Neural crest cell (in vitro differentiated cells): ENCODE measurements at places on chromosomes 1 and 21. TPM values are rescaled to one million over a fixed set of nuclear protein-coding genes. Genes with fewer than 3 reads are reported as not detected.

DNA sequence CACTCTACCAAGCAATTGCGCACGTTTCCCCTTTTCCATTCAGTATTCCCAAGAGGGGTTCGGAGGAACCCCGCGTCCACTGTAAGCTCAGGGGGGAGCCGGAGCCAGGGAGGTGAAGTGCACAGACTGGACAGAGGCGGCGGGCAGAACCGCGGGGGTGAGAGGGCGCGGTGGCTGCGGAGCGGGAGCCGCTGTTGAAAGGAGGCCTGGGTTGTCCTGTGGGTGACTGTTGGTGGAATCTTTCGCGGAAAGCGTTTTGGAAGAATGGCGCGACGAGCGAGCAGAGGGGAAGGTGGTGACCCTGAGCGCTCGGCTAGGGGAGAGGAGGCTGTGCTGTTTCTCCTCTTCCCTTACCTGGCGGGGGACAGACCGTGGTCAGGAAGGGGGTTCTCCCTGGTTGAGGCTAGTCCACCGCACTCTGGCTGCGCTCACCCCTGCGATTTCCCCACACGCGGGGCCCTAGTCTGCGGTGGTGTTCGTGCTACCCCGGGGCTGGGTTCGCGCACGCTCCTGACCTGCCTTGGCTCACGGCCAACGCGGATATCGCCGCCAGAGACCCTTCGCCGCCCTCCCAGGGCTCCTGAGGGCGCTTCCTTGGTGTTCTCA is 92.8 kb downstream of the PRKAB2 start:
- peaks cover 12% of the 10 kb centered on the region for H3K4me1 ChIP-seq
- no peak overlapping the region for H3K4me3 ChIP-seq
- H3K27ac ChIP-seq, result no peak overlapping the region
- no peak for DNase-seq
- peaks cover 96% of the 10 kb centered on the region for H3K27me3 ChIP-seq
- H3K36me3 ChIP-seq, result peaks cover 7% of the 10 kb centered on the region

GRCh38 chr1:1449099-1449739 is at the start of gene ATAD3C:
Gene ATAD3C (plus strand): TSS chr1:1449689. CDS start chr1:1450684, 995 bp downstream.
- H3K36me3 ChIP-seq, result no peaks in the 10 kb centered on the region
- no peak within 1 kb of the TSS for H3K27ac ChIP-seq
- peaks cover 7% of the 10 kb centered on the region for H3K27me3 ChIP-seq
- H3K4me3 ChIP-seq, result no peak within 1 kb of the TSS
- DNase-seq, result no peak
- no peaks in the 10 kb centered on the region for H3K4me1 ChIP-seq

DNA sequence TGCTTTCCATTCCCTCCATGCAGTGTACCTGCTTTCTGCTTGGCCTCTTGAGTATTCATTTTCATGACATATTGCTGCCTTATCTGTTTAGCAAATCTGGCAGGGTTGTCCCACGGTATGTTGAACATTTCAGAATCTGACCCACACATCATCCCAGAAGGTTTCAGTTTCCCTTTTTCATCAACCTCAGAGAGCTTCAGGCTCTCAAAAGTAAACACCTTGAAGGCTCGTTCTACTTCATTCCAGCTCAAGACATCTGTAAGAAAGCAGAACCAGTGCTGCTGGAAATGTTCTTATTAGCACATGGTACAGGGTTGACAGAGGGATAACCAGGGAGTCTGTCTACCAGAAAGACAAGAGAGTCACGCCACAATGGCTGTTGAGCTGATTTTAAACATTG is 103.6 kb downstream of the SPAG17 start:
- H3K36me3 ChIP-seq, result no peaks in the 10 kb centered on the region
- H3K27ac ChIP-seq, result no peak overlapping the region
- H3K4me3 ChIP-seq, result no peak overlapping the region
- no peaks in the 10 kb centered on the region for H3K27me3 ChIP-seq
- no peak for DNase-seq

DNA sequence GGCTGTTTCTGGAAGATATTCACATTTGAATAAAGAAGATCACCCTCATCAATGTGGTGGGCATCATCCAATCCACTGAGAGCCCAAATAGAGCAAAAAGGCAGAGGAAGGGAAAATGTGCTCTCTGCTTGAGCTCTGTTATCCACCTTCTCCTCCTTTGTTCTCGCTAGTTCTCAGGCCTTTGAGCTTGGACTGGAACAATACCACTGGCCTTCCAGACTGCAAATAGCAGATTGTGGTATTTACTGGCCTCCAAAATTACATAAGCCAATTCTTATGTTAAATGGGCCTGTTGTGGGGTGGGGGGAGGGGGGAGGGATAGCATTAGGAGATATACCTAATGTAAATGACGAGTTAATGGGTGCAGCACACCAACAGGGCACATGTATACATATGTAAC is 219.3 kb downstream of the C1orf94 start:
- H3K4me3 ChIP-seq, result no peak overlapping the region
- no peak for DNase-seq
- peaks cover 3% of the 10 kb centered on the region for H3K36me3 ChIP-seq
- peaks cover 17% of the 10 kb centered on the region for H3K27me3 ChIP-seq
- no peaks in the 10 kb centered on the region for H3K4me1 ChIP-seq

Gene ADAMTSL4
- 0.32 and 0.44 TPM in 2 replicates for total RNA-seq

- no peaks in the 10 kb centered on the region for H3K27me3 ChIP-seq
- peaks cover 6% of the 10 kb centered on the region for H3K36me3 ChIP-seq
- H3K27ac ChIP-seq, result no peak overlapping the region
- H3K4me1 ChIP-seq, result peaks cover 14% of the 10 kb centered on the region
Measured at GRCh38 chr1:42282867-42283583, 52.0 kb downstream of the FOXJ3 start.

- DNase-seq, result no peak
- H3K4me1 ChIP-seq, result no peaks in the 10 kb centered on the region
- no peaks in the 10 kb centered on the region for H3K36me3 ChIP-seq
- no peak overlapping the region for H3K4me3 ChIP-seq
- peaks cover 19% of the 10 kb centered on the region for H3K27me3 ChIP-seq
Measured at GRCh38 chr1:112251766-112252506, 144.1 kb upstream of the CTTNBP2NL start.

Gene MYCL
- 23.0 and 25.8 TPM in 2 replicates for total RNA-seq

- no peaks in the 10 kb centered on the region for H3K27me3 ChIP-seq
- no peak for DNase-seq
- H3K4me3 ChIP-seq, result peak overlapping the region; percentile 7
- H3K36me3 ChIP-seq, result peaks cover 5% of the 10 kb centered on the region
- peak overlapping the region; percentile 97 for H3K27ac ChIP-seq
- peaks cover 24% of the 10 kb centered on the region for H3K4me1 ChIP-seq
Measured at GRCh38 chr1:155872527-155872926, 13.2 kb downstream of the SYT11 start.

GRCh38 chr21:38334866-38335265 is 78.1 kb downstream of the KCNJ15 start:
- no peaks in the 10 kb centered on the region for H3K36me3 ChIP-seq
- DNase-seq, result no peak
- no peak overlapping the region for H3K27ac ChIP-seq
- no peak overlapping the region for H3K4me3 ChIP-seq
- H3K4me1 ChIP-seq, result no peaks in the 10 kb centered on the region
- no peaks in the 10 kb centered on the region for H3K27me3 ChIP-seq

GRCh38 chr1:1430114-1430982 is 5.1 kb upstream of the VWA1 start:
- H3K36me3 ChIP-seq, result no peaks in the 10 kb centered on the region
- H3K27me3 ChIP-seq, result peaks cover 29% of the 10 kb centered on the region
- peak overlapping the region; percentile 61 for H3K4me3 ChIP-seq

Gene LINGO4
- not detected in 2 replicates for total RNA-seq

Gene WNT3A
- not detected in 2 replicates for total RNA-seq

DNA sequence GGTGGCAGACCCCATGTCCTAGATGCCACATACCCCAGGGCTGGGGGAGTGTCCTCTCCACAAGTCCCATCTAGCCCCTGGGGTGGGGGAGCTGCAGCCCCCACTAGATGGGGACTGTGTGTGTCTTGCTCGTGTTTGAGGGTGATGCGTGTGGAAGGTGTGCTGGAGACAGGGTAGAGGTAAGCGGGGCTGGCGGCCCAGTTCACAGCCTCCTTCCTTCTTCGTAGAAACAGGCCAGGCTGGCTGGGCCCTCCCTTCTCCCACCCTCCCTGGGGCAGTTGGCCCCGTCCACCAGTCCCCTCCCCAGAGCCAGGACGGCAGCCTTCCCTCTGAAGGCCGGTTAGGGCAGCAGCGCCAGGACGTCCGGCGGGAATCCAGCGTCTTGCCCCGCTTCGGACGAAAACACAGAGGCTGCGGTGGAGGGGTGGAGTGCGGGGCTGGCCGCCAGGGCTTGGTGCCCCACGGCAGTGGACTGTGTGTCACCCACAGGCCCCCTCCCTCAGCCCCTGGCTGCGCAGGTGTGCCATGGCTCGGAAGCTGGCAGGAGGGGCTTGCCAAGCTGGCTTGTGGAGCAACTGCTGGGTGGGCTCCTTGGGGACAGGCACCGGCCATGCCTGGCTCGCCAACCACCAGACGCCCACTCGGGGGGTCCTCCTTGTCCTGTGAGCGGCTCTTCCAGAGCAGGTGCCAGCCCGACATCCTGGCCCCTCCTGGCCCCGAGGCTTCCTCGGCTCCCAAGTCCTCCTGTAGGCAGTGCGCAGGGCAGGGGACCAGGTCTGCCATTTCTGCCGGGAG is 3.6 kb downstream of the PRDM16 start:
- H3K27me3 ChIP-seq, result peaks cover 62% of the 10 kb centered on the region
- H3K27ac ChIP-seq, result no peak overlapping the region
- H3K4me3 ChIP-seq, result peak overlapping the region; percentile 54
- H3K36me3 ChIP-seq, result no peaks in the 10 kb centered on the region
- no peak for DNase-seq

DNA sequence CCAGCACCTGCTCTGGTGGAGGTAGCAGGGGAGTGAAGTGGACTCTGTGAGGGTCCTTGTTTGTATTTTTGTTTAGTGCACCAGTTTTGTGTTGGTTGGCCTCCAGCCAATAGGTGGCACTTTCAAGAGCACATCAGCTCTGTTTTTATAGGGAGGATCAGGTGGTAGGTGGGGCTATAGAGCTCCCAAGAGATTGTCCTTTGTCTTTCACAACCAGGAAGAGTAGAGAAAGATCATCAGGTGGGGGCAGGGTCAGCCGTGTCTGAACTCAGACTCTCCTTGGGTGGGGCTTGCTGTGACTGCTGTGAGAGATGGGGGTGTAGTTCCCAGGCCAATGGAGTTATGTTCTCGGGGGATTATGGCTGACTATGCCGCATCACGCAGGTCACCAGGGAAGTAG is 159.8 kb downstream of the ZNF326 start:
- H3K36me3 ChIP-seq, result peaks cover 5% of the 10 kb centered on the region
- no peak overlapping the region for H3K27ac ChIP-seq
- DNase-seq, result no peak
- H3K4me3 ChIP-seq, result no peak overlapping the region
- no peaks in the 10 kb centered on the region for H3K4me1 ChIP-seq
- peaks cover 2% of the 10 kb centered on the region for H3K27me3 ChIP-seq

- H3K27me3 ChIP-seq, result no peaks in the 10 kb centered on the region
- no peak for DNase-seq
- H3K27ac ChIP-seq, result no peak overlapping the region
Measured at GRCh38 chr1:222973561-222973960, 158.7 kb downstream of the DISP1 start.

- H3K36me3 ChIP-seq, result peaks cover 12% of the 10 kb centered on the region
- H3K27ac ChIP-seq, result no peak overlapping the region
- DNase-seq, result no peak
Measured at GRCh38 chr1:196477262-196477661, 131.0 kb downstream of the KCNT2 start.

Gene GIPC2
- total RNA-seq, result not detected in 2 replicates

DNA sequence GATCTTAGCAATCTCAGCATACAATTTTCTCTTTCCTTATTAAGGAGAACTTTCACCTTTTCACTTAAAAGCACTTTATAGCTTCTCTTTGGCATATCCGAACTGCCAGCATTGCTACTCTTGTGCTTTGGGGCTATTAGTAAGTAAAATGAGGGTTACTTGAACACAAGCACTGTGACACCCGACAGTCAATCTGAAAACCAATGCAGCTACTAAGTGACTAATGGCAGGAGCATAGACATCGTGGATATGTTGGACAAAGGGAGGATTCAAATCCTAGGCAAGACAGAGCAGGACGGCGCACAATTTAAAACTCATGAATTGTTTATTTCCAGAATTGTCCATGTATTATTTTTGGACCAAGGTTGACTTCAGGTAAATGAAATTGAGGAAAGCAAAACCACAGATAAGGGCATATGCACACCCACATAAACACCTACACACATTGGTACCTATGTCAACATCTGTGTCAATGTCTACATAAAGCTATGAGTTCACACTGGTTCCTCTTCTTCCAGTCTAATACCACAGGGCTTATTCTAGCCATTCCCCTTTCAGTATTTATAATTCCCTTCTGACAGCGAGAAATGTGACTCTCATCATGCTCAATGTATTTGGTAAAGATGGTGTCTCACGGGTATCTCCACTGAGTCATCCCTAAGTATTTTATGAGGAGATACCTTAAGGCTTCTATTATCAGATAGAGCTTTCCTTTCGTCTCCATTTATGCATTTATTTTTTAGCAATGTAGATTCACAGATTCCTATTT is 75.3 kb upstream of the RALGPS2 start:
- DNase-seq, result no peak
- no peak overlapping the region for H3K4me3 ChIP-seq
- H3K27me3 ChIP-seq, result no peaks in the 10 kb centered on the region
- H3K4me1 ChIP-seq, result peaks cover 54% of the 10 kb centered on the region
- no peaks in the 10 kb centered on the region for H3K36me3 ChIP-seq
- no peak overlapping the region for H3K27ac ChIP-seq

GRCh38 chr1:35718492-35719336 is at the start of gene C1orf216:
Gene C1orf216 (minus strand): TSS chr1:35718884. CDS start chr1:35716321, 2,563 bp downstream.
- peaks cover 14% of the 10 kb centered on the region for H3K36me3 ChIP-seq
- peaks cover 27% of the 10 kb centered on the region for H3K4me1 ChIP-seq
- DNase-seq, result no peak
- peaks cover 10% of the 10 kb centered on the region for H3K27me3 ChIP-seq
- H3K4me3 ChIP-seq, result peak within 1 kb of the TSS; percentile 89

Gene NTMT2
- total RNA-seq, result 0.73 TPM in 1 of 2 replicates, not detected in the other

DNA sequence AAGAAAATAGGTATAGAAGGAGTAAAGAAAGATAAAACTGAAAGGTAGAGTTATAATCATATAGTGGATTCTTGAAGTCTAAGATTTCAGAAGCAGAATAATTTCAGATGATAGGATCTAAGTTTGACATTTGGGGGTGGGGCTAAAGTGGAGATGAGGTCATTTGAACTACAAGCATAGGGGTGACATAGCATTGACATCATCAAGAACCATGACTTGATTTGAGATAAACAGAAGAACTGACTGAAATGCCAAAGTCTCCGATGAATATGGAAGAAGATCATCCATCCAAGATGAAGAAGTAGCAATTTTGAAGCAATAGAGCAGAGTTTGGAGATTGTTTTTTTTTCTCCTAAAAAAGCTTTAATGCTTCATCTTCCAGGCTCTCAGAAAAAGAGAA is 122.3 kb downstream of the MACF1 start:
- DNase-seq, result no peak
- H3K27me3 ChIP-seq, result no peaks in the 10 kb centered on the region
- H3K4me3 ChIP-seq, result no peak overlapping the region
- H3K36me3 ChIP-seq, result peaks cover 9% of the 10 kb centered on the region
- no peaks in the 10 kb centered on the region for H3K4me1 ChIP-seq

GRCh38 chr1:230153641-230154296 is 86.7 kb downstream of the GALNT2 start:
- H3K27ac ChIP-seq, result peak overlapping the region; percentile 94
- H3K27me3 ChIP-seq, result no peaks in the 10 kb centered on the region
- peaks cover 3% of the 10 kb centered on the region for H3K36me3 ChIP-seq

Gene LYPD8
- not detected in 2 replicates for total RNA-seq
